ENCODE measurements at places on chromosomes 1 and 21.

GRCh38 chr1:46643368-46643775, 24.8 kb downstream of the ATPAF1 start:
- no peak for DNase-seq

DNA sequence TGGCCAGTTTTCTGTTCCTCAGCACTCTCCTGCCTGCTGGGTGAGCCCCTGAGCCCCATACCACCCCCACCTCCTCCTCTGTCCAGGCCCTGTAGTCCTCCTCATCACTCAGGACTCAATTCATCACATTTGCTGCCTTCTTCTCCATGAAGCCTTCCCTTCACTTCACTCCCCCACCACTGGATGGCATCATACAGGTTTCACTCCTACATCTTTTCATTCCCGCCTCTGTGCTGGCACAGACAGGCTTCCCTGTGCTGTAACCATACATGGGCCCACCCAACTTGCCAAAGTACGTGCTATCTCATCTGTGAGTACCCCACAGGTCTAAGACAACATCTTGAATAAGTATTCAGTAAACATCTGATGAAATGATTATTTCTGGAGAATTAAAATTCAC, 56.9 kb downstream of the SLC45A1 start:
- no peak for DNase-seq

GRCh38 chr1:150010393-150011115, at the start of gene OTUD7B:
TSS of gene OTUD7B (minus strand) at chr1:150010726. CDS start at chr1:149977510, 33,216 bp downstream.
- peak; percentile 70 for DNase-seq

GRCh38 chr1:15950763-15951295, 25.1 kb downstream of the ZBTB17 start:
- peak; percentile 38 for DNase-seq

GRCh38 chr1:61051719-61052394, 30.5 kb upstream of the NFIA start:
- DNase-seq: no peak

DNA sequence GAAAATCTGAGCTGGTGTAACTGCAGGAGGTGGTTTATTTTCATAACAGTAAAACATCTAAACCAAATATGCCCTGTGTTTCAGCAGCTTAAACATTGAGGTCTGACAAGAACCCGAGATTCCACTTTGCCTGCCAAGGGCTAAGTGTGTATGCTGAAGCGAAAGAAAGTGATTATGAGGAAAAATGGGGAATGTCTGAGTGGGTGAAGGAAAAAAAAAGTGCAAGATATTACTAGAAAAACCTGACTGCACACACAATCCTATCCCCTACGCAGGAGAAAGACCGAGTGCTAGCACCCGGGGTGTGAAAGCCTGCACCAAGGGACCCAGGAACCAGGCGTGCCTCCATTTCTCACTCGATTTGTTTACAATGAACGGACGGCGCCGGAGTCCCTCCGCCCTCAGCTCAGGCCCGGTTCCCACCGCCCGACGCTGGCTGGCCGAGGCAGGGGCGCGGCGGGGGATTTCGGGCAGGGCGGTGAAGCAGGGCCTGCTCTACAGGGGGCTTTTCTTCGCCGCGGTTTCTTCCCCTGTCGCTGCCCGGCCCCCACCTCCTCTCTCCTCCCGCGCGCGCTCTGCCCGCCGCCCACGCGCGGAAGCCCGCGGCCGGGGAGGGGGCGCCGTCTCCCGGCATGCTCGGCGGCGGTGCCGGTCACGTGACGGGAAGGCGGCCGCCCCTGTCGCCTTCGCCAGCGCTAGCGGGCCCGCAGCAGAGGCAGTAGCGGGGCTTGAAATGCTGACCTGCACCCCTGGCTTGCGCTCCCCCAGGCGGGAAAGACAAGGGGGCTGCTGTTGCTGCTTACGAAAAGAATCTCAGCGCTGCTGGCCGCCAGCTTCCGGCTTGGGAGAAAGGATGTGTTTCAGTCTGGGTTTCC, 35.9 kb downstream of the ITPKB start:
- DNase-seq: peak; percentile 43

GRCh38 chr1:8481650-8482380, 163.9 kb downstream of the SLC45A1 start:
- DNase-seq: no peak

DNA sequence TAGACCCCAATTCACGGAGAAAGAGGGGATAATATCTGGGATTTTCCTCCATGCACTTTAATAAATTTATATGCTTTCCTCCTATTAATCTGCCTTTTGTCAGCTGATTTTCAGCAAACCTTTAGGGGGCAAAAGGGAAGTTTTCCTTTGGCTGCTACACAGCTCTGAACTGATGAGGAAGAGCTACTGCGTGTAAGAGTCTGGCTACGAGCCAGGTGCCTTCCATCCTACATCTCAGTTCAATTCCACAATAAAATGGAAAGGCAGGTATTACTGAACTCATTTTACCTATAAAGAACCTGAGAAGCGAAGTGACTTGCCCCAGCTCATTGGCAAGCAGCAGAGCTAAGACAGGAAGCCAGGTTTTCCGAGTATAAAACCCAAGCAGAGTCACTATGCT, 28.3 kb upstream of the ZNF326 start:
- peak; percentile 10 for DNase-seq

- no peak for DNase-seq
These were observed 222.7 kb downstream of the HMCN1 start for GRCh38 chr1:185956881-185957280.

DNA sequence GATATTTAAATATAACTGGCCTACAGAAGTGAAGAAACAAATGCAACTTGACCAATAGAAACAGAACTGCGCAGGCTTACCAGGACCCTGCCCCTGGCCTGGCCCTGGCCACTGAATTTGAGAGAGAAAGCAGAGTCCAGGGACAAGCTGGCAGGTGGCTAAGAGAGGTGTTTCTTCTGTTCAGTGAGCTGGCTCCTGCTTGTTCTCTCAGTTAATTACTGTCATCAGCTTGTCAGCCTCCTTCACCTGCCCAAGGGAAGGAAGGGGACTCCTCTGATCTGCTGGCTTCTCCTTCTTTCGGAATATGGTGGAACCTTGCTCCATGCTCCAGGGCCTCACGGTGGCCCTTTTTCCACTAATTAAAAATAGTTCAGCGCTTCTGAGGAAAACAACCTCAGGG, 388.4 kb downstream of the DISC1 start:
- DNase-seq: no peak

DNA sequence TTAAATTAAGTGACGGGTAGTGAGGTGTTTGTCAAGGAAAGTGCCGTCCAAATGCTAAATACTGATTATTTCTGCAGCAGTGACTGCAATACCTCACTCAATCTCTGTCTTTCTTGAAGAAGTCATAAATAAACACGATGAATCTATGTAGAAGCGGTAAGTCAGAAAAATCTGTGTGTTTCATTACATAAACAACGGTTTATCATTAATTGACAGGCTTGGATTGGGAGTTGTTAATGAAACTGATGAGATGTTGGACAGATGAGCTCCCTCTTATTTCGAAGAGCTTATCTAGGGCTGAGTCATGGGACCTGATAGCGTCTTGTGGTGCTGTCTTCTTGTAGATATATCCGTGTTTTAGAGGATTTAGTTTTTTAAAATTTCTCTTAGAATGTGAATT, 92.2 kb upstream of the SAMD11 start:
- DNase-seq: no peak

GRCh38 chr1:44802306-44803061, 2.3 kb downstream of the PLK3 start:
- no peak for DNase-seq

- DNase-seq: no peak
These were observed 6.2 kb downstream of the AKIRIN1 start for GRCh38 chr1:38997034-38997900.

- no peak for DNase-seq
These were observed 62.0 kb upstream of the GALNT2 start for GRCh38 chr1:230005040-230005439.

GRCh38 chr21:38853421-38853919, 47.7 kb downstream of the ETS2 start:
- DNase-seq: peak; percentile 62

DNA sequence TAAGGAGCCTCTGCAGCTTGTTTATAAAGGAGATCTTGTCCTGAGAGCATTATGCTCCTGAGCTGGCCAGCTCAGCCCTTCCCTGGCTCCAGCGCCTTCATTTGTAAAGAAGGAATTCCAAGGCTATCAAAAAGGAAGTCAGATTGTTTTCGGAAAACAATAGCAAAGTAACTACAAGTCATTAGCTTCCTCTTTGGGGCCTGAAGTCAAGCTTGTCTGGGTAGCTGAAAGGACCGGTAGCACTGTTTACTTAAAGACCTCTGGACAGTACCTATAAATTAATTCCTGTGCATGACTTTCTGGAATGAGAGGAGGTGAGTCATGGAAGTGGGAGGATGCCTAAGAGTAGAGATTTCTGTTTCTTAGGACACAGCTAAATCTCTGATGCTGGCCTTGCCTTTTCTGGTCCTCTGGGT, 20.7 kb upstream of the GJA5 start:
- DNase-seq: no peak

- DNase-seq: no peak
These were observed 96.0 kb downstream of the ASH1L start for GRCh38 chr1:155466617-155466972.

- no peak for DNase-seq
These were observed at the start of gene DMRTA2 for GRCh38 chr1:50422946-50423669. TSS of gene DMRTA2 (minus strand) at chr1:50423443. CDS start at chr1:50421536, 1,907 bp downstream.

GRCh38 chr1:89261926-89262515, 10.6 kb downstream of the GBP5 start:
- no peak for DNase-seq

- no peak for DNase-seq
These were observed 3.9 kb downstream of the DMRTA2 start for GRCh38 chr1:50419192-50419906.

DNA sequence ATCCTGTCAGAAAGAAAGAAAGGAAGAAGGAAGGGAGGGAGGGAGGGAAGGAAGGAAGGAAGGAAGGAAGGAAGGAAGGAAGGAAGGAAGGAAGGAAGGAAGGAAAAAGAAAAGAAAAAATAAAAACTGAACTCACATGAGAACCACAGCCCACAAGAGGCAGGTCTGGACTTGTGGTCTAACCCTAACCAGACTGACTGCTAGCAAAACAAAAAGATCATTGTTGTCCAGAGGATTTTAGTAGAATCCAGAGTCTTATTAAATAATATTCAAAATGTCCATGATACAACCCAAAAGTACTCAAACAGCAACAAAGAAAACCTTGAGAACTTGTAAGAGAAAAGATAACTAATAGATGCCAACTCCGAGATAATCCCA, 4.7 kb upstream of the ITGB2 start:
- no peak for DNase-seq

DNA sequence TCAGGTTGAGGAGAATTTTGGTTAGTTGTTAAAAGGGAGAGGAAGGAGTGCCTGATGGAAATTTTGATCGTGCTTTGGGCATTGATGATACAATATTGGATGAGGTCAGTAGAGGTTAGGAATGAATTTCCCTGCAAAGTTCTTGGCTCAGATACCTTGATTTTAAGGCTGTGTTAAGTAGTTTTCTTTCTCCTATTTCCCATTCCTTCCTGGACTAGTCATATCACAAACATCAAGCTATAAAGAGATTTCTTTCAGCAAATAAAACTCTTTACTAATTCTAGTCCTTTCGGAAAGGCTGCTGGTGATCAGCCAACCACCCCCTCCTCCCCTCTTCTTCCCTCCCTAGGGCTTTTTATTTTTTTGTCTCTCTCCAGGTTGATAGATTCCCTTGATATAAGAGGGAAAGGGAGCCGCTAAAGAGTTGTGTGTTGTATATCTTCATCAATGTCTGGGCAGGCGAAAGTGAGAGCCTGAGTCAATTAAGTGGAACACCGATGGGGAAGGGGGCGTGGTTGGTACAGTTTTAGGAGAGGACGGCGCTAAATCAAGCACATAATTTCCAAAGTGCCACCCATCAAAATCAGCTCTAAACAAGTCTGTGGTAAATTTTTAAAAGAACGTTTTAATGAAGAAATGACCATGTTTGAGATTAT, 100.1 kb upstream of the PLXNA2 start:
- no peak for DNase-seq

- no peak for DNase-seq
These were observed 7.9 kb upstream of the UFC1 start for GRCh38 chr1:161145832-161146231.

Data from HL-60 (cell line).